ENCODE measurements at places on chromosomes 12 and 14. TPM values are rescaled to one million over a fixed set of nuclear protein-coding genes. Genes with fewer than 3 reads are reported as not detected.

The EID3 gene
- 3.3 TPM for polyA plus RNA-seq

The SPX gene
- 22.6 TPM for polyA plus RNA-seq

The KCNH5 gene
- polyA plus RNA-seq = 0.27 TPM

- DNase-seq = no peak
Observed at GRCh38 chr14:75459099-75459741, 31.4 kb downstream of the JDP2 start.

- no peak for DNase-seq
Observed at GRCh38 chr12:12719496-12719895, 2.3 kb downstream of the CDKN1B start.

DNA sequence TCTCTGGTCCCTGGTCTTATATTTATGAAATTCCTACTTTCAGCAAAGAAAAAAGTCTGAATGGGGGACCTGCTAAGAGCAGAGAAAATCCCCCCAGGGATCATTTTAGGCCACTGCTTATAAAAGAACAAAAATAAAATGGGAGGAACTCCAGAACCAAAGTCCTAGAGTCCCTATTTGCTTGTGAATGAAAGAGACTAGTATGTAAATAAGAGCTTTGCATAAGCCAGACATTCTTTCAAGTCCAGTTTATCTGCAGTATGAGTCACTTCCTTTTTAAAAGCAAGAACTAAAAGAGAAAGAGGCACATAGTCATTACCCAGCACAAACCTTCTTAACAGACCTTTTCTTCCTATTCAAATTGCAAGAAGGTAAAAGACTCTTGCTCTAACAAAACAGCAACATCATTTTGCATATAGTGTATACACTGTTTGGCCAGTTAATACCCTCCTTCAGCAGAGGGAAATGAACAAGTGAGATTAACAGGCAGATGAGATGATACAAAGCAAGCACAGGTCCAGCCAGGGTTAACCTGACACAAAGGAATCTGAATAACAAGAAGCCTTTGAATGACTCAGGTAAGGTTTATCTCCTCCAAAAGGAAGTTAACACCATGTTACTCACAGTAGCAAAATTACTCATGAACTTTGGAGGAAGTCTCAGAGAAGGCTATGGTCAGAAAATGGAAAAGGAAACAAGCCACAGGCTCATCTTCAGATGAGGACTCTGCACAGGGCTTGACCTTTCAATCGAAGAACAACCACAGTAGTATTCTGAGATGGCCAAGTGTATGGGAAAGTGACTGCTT, 87.3 kb downstream of the PHLDA1 start:
- DNase-seq = no peak

GRCh38 chr12:92987846-92988621, 58.9 kb upstream of the EEA1 start:
- no peak for DNase-seq

All from left renal pelvis (tissue), 4 donors.